Hematopoietic multipotent progenitor cell treated with erythropoietin and hydrocortisone succinate and interleukin-3 and kit ligand, for 15 days (in vitro differentiated cells): ENCODE measurements at places on chromosomes 2 and 18.

GRCh38 chr2:38997781-38998180, 108.1 kb downstream of the ARHGEF33 start:
- DNase-seq, result no peak

GRCh38 chr2:4077017-4077416, 373.6 kb downstream of the DCDC2C start:
- no peak for DNase-seq

DNA sequence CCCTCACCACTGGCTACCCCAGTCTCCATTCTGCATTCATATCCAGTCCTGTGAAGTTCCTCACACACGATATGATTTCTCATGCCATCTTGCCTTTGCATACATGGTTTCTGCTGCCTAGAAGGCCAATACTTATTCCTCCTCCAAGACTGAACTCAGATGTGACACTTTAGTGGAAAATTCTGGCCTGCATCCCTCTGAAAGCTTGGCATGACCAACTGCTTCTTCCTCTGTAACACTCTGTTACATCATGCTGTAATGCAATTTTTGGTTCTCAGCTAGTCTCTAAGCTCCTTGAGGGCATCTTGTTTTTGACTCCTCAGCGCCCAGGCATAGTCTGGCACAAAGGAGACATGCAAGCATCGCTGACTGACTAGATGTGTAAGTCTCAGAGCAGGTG, 12.6 kb downstream of the FAM161A start:
- no peak for DNase-seq

GRCh38 chr2:191854382-191855372, 7.8 kb upstream of the CAVIN2 start:
- no peak for DNase-seq

DNA sequence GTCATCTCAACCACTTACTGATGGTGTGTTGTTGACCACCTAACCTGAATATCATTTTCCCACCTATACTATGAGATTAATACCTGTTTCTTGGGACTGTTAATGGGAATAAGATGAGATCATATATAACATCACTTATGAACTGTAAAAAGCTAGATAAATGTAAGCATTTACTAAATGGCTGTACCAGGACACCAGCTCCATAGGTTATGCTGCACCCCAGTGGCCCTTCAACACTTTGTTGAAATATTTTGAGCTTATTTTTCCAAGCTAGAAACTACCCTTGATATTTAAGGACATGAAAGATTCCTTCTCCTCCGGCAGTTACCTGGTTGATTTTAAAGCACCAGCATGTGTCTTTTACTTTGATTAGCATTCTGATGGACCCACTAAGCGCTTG, 138.0 kb upstream of the CDCA7 start:
- no peak for DNase-seq

GRCh38 chr2:152227969-152228592, 52.5 kb upstream of the STAM2 start:
- DNase-seq, result no peak

DNA sequence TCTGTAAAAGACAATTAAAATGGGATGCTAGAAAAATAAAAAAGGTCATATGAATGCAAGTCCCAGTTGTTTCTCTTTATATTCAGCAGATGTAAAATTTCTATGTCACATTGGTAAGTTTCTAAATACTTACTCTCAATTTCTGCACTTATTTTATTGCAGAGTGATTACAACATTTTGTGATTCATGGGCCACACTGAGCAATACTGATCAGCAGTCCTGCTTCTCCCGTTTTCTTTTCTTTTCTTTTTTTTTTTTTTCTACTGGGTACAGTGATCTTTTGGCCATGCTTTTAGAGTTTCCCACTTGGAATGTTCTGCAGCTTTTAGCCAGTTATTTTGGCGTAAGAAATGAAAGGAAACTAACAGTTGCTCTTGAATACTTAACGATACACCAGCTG, 38.8 kb downstream of the LIMS1 start:
- DNase-seq, result no peak

DNA sequence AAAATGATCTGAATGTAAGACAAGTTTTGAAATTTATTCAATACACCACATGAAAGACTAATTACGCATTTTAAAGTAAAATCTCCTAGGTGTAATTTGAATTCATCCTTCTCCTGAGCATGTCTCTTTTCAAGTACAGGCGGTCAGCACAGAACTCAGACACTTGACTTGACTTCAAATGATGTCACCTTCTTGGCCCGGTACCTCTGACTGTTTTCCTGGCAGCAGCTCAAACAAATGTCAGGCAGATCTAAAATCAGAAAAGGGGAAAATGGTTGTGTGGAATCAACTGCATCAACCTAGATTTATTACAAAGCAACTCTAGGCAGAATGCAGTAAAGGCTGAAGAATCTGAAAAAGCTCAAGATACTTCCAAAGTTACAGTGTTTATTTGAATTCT, 11.4 kb upstream of the PROKR1 start:
- no peak for DNase-seq

GRCh38 chr2:44916291-44916690, 25.2 kb upstream of the SIX3 start:
- no peak for DNase-seq

DNA sequence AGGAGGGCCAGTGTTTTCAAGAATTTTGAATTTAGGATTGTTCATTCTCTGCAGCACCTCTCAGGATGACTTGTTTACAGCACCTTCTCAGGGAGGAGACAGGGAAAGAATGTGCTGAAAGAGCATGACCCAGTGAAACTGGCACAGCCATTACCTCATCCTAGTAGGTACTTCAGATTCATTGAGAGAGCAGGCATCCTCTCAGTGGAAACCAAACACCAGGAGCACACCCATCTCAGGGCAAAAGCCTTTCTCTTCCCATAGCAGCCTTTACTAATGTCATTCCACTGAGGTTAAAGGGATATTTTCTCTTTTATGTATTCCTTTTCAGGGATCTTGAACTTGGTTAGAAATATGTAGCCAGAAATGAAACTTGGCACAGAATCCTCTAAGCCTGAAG, 2.6 kb downstream of the MAP2 start:
- DNase-seq, result no peak

- peak; percentile 13 for DNase-seq
These were observed 295.4 kb downstream of the CELF4 start for GRCh38 chr18:37270038-37270665.

DNA sequence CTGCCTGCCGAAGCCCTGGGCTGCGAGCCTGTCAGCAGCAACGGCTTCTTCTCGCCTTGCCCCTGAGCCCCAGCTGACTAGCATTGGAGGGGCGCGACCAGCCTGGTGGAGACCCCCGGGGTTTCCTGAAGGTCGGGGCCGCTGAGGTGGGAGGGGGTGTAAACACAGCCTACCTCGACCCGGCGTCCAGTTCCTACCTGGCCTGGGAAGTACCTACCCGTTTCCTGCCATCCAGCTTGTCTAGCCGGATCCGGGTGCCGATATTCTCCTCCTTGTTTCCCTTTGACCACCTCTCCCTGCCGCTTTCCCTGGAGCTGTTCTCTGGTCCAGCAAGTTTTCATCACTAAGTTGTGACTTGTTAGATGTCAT, 511 bp downstream of the MOB4 start:
- DNase-seq, result no peak

- no peak for DNase-seq
These were observed 50.0 kb downstream of the ASAP2 start for GRCh38 chr2:9256570-9257043.

DNA sequence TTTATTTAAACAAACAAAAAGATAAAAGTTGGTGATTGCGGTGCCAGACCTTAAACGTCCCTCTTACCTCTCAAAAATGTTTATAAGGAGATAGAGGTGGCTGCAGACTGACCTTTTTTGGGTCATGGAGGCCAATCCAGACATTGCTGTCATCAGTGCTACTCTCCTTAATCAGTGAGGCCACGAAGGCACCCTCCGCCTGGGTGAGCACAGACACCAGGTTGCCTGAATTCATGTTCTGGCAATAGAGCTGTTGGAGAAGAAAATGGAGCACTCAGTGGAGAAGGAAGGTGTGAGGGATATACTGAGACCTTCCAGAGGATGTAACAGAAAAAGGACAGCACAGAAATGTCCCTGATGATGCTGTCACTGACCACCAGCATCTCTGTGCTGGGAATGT, 1.5 kb downstream of the REG1B start:
- no peak for DNase-seq
